ENCODE measurements at places on chromosomes 5 and 9. TPM values are rescaled to one million over a fixed set of nuclear protein-coding genes. Genes with fewer than 3 reads are reported as not detected.

DNA sequence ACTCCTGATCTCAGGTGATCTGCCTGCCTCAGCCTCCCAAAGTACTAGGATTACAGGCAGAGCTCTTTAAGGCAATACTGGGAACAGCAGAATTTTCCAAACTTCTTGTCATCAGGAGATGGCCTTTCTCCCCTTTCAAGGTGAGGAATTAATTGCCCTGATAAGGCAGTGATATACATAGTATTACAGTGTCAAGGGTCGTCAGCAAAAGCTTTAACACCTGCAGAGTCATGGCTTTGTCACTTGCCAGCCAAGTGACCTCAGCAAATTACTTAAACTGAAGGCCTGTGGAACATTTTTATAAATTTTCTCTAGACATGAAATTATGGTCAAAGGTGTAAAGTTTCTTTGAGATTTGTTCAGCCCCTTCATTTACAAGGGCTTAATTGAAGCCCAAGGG is 59.5 kb downstream of the FBXO38 start:
- DNase-seq, result no peak

DNA sequence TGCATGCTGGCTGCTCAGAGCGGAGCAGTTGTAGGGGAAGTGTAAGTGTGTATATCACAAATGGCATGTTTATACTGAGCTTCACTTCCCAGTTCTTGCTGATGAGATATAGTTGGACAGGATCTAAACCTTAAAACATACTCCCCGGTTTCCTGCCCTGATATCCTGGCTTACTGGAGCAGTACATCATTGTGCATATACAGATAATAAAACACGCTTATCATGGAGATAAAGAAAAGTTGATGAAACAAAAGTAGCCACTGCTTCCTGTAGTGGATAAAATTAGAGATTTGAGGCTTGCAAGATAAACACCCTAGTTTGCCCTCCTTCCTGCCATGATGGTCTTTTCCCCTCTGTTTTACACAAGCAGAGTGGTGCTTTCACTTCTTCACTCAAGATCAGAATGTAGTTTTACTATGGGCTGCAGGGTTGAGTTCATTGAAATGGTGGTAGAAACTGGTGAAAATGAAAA is 15.0 kb downstream of the NPR3 start:
- no peak for DNase-seq

- DNase-seq, result no peak
These were observed 24.0 kb downstream of the TMOD1 start for GRCh38 chr9:97525451-97525850.

GRCh38 chr9:21542787-21543186 is 60.7 kb upstream of the IFNE start:
- DNase-seq, result no peak

GRCh38 chr9:32918628-32919027 is 82.8 kb downstream of the APTX start:
- DNase-seq, result no peak

DNA sequence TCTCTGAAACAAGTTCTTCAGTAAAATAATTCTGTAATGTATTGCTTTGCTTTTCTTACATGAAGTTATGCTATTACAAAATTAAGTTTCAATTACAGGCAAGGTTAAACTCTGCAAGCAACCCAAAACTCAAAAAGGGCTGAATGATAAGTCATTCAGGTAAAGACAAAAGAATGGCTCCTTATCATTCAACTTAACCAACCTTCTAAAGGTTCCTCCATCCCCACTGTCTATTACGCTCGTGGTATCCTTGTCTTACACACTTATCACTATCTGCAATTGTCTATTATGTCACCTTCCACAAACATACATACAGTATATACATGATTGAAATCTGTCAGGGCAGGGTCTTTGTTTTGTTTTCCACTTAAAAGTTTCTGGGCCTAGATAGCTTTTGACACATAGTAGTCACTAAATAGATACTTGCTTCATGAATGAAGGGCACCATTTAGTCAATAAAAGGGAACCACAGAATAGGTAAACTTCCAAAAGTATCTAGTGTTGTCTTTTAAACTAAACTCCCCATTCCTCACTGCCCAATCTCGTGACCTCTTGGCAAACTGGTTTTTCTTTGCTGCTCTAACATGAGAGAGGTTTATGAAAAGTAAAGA is 6.9 kb downstream of the RPL37 start:
- DNase-seq, result no peak

DNA sequence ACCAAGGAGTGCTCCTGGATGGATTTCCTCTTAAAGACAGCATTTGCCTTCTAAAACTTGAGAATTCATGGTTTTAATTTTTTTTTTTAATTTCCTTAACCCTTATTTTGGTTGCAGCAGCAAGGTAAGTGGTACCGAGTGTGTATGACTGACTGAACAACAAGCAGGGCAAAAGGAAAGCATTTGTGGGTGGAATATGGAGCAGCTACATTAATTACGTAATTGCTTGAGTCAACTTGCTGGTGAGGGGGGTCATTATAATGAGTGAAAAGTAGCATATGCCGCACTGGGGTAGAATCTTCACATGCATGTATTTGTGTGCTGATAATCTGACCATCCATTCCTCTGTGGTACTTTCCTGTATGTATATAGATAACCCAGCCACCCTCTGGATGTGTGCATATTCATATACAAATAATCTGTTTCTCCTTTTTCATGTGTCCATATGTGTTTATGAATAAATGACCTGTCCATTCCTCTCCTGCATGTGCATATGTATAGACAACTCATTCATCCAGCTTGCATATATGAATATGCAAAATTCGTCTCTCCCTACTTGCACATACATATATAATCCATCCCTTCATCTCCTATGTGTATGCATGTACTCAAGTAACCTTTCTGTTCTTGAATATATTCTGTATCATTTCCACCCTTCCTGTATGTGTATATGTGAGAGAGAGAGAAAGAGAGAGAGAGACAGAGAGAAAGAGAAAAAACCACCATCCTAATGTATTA is 147.5 kb upstream of the RUSC2 start:
- DNase-seq, result no peak

DNA sequence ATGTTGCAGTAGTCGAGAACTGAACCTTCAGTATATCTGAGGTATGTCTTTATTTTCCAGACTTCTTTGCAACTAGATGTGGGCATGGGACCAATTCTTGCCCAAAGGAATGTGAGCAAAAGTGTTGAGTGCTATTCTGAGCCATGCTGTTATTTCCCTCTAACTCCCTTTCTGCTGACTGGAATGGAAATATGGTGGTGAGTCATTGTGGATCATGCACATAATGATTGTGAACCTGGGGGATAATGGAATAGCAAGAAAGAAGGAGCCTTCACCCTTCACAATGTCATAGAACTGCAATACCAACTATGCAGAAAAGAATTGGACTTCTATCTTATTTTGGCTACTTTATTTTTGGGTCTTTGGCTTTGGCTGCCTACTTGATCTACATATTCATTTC is 10.3 kb upstream of the DOCK2 start:
- DNase-seq, result no peak

OMD gene
- total RNA-seq, result 16.0 TPM

UBE2QL1 gene
- total RNA-seq, result 0.89 TPM

NRARP gene
- 9.9 TPM for total RNA-seq

EDIL3 gene
- 19.3 TPM for total RNA-seq

Data from skin of body (tissue), 3 donors.